ENCODE measurements at places on chromosomes 12 and 14.
A peak's percentile ranks its signal among the peaks of the same experiment; 100 is the strongest.

GRCh38 chr12:80415466-80415865 is 28.6 kb upstream of the PTPRQ start:
- no peak for DNase-seq

DNA sequence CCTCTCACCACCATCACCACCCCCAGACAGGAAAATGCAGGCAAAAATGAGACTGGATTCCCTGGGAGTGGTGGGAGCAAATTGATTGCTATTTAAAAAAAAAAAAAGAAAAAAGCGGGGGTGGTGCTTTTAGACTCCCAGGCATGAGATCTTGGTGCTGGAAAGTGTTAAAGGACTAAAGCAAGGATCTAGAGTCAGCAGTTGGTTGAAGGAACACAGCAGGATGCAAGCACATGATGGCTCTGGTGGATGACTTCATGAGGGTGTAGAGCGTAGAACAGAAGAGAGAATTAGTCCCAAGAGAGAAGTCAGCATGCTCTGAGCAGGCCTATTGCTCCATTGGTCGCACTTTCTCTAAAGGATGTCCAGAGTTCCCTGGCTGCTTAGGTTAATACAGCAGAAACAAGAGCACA is 183.8 kb upstream of the HMGA2 start:
- no peak for DNase-seq

DNA sequence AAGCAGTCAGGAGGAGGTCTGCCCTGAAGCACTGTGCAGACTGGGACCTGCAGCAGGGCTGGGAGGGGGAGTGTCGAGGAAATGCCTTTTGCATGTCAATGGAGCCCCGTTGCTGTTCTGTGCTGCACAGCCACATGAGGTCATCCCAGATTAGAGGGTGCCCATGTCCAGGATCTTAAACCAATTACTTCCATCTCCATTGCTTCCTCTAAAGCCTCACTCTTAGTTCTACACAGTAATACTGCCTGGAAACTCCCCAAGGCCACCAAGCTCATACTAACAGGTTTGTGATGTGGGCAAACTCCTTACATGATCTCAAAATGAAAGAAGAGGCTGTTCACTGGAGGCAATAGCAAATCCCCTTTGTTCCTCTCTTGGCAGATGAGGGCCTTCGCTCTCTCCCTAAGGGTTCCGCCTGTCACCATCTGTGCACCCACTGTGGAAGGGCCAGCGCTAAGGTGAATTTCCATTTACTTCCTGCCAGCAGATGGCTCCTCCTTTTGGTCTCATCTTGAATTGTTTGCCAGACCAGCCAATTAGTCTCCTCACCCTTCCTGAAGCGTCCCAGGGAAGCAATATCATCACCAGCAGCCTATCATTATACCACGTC is 35.4 kb upstream of the LTA4H start:
- peak; percentile 42 for DNase-seq

GRCh38 chr12:3863756-3864155 is 9.4 kb downstream of the PARP11 start:
- DNase-seq, result no peak

- peak; percentile 56 for DNase-seq
Observed at GRCh38 chr12:27703720-27704452, 6.7 kb upstream of the MRPS35 start.

DNA sequence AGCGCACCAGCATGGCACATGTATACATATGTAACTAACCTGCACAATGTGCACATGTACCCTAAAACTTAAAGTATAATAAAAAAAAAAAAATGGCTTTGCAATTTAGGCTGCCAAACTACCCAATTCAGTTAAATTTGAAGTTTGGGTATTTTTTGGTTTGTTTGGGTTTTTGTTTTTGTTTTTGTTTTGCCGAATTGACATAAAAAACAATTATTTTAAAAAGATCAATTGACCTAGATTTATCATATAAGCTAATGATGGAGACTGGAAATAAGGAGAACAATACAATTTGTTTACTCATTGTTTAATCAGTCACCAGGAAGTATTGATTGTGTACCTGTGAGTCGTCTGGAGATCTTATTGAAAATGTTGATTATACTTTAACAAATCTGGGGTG is 62.1 kb upstream of the GARIN2 start:
- no peak for DNase-seq

- no peak for DNase-seq
Observed at GRCh38 chr12:67436230-67436629, 167.1 kb downstream of the CAND1 start.

- DNase-seq, result no peak
Observed at GRCh38 chr12:58566599-58566998, 353.7 kb downstream of the LRIG3 start.

DNA sequence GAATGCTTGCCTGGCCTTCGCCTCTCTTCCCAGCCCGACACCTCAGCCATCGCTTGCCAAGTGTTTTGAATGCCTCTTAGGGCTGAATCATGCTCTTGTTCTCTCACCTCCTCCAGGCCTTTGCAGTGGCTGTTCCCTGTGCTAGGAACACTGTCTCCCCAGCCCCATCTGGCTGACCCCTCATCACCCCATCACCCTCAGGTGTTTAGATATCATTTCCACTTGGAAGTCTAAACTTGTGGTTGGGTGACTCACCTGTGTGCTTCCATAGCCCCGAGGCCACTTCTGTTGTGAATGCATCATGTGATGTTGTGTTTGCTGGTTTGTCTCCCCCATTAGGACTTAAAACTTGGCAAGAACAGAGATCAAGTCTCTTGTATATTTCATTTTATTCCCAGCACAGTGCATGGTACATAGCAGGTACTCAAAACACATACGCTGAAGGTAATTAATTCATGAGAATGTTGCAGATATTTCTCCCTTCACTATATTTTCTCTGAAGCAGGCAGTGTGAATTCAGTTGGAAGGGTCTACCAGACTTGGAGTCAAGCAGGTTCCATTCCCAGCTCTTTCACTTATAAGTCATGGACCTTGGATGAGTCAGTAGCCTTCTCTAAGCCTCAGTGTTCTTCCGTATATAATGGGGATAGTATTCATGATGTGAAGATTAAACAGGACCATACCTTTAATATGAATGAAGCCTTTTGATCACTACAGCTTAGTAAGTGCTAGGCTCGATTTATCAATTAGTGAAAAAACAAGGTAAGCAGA is 67.8 kb downstream of the HRK start:
- no peak for DNase-seq

- peak; percentile 43 for DNase-seq
Observed at GRCh38 chr14:94081386-94081820, 293 bp downstream of the IFI27L1 start.

DNA sequence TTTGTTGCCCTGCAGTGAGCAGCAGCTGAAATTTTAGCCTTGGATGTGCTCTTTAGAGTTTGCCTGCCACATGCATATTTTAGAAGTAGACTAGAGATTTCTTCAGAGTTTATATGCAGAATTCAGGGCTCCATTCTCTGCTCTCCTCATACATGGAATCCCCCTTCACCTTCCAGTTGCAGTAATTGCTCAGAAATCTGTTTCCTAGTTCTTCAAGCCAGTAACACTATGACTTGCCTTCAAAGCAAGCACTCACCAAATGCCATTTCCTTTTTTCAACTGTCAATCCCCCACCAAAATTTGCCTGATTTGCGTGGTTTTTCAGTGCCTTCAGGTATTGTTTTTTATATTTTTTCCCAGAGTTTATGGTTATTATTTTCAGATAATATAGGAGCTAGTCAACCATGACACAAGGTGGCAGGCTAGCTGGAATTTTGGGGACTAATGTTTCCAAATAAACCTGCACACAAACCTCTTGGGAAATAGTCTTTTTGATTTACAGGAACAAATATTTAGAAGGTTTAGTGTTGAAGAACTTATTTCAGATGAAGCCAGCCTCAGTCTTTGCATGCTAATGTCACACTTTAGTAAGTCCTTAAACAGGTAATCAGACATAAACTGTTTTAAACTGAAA is 79.2 kb downstream of the ASCL1 start:
- DNase-seq, result peak; percentile 20

GRCh38 chr14:80663541-80663940 is 278.0 kb downstream of the CEP128 start:
- DNase-seq, result no peak

DNA sequence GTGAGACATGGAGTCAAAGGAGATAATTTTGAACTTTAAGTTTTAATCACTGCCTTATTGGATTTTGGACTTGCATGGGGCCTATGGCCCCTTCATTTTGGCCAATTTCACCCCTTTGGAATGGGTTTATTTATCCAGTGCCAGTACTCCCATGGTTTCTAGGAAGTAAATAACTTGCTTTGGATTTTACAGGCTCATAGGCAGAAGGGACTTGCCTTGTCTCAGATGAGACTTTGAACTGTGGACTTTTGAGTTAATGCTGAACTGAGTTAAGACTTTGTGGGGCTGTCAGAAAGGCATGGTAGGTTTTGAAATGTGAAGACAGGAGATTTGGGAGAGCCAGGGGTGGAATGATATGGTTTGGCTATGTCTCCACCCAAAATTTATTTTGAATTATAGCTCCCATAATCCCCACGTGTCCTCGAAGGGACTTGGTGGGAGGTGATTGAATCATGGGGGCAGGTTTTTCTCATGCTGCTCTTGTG is 448.1 kb downstream of the NAV3 start:
- no peak for DNase-seq

GRCh38 chr12:113273053-113273725 is 51.9 kb downstream of the TPCN1 start:
- no peak for DNase-seq

DNA sequence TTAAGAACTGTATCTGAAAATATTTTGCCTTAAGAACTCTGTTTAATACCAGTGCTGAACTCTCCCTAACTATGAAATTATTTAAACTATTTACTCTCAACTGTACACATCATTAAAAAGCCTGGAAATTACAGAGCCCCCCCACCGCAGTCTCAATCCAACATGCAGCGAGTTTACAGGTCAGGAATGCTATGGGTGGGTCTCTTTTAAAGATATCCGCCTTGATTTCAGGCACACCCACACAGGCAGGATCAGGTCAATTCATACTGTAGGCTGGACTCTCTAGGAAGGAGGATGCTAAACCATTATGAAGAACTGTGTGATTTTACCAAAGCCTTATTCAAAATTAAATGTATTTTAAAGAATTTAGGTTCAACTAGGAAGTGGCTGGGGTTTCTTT is 16.5 kb downstream of the SPTLC2 start:
- DNase-seq, result no peak

DNA sequence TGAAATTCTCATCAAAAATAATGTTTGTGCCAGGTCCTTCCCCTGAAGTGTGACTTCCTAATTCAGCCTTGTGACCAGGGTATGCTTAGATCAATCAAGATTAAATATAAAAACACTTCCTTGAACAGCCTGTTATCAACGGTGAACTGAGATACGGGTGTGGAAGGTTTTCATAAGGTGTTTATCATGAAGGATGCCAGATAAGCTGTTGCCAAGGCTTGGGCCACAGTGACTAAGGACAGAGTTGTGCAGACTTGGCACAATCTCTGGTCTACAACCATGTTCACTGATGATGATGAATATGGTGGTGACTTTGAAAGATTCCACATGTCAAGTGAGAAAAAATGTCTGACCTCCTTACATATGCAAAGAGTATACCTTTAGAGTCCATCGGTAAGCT is 51.3 kb upstream of the LIN7A start:
- no peak for DNase-seq

DNA sequence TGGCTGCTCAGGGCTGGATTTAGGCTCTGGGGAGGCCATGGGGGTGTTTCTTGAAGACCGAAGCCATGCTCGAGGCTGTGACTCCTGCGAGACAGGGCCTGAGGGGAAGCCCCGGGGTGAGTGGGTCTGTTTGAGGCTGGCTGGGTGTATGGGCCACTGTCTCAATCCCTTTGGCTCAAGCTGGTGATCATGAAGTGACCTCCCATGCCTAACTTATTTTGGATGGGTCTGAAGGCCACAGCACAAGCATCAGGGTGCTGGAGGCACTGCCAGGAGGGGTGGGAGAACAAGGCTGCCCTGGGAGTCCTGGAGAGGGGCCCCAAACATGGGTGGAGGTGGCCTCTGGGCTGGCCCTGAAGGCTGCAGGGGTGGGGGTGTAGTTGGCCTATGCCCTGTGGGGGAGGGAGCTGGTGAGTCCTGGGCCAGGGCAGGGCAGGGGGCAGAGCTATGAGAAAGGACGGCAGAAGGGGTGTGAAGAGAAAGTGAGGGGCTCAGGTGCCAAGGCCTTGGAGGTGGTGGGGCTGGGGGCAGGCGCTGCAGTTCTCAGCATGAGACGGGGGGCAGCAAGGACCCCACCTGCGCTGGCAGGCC is 100.9 kb downstream of the KIF26A start:
- no peak for DNase-seq

DNA sequence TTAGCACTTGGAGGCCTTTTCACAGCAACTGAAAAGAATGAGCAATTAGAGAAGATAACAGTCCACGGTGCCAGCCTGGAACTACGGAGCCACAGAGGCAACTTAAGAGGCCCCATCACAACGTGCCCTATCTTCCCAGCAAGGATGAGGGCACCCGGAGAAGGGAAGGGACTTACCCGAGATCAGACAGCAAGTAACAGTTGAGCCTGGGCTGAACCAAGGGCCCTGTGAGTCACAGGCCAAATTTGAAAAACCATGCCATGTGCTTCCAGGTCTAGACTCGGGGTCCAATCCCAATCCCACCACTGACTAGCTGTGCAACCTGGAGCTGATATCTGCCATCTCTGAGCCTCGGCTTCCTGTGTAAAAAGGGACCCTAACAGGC is 42.2 kb downstream of the PITPNM2 start:
- no peak for DNase-seq

- no peak for DNase-seq
Observed at GRCh38 chr12:126570566-126570965, 1505.3 kb downstream of the AACS start.

DNA sequence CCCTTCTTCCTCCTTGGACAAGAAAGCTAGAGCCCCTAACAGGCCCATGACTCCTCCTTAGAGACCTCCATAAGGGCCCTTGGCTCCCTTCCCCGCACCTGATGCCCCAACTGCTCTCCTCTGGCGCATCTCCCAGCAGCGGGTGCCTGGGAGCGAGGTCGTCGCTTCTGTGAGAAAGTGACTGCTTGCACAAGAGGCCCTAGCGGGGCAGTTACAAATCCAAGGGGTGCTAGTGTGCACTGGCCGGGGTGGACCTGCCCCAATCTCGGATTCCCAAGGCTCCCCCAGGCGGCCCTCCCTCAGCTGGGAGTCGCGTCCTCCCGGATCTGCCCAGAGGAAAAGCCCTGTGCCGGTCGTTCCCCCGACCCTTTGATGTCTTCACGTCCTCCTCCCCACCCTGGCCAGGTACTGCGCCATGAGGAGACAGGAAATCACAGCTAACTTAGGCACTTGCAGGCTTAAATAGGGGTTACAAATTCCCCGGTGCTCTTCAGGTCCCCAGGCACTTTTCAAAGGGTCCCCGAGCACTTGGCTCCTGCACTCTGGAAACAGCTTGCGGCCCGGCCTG is 2.8 kb downstream of the NKX2-8 start:
- peak; percentile 25 for DNase-seq

GRCh38 chr12:107598906-107599305 is 86.7 kb upstream of the PWP1 start:
- no peak for DNase-seq

- DNase-seq, result peak; percentile 83
Observed at GRCh38 chr12:8914716-8915526, 612 bp downstream of the PHC1 start.

- DNase-seq, result no peak
Observed at GRCh38 chr12:113197518-113198077, 12.1 kb downstream of the RITA1 start.
